ENCODE measurements at places on chromosomes 16 and 17.

DNA sequence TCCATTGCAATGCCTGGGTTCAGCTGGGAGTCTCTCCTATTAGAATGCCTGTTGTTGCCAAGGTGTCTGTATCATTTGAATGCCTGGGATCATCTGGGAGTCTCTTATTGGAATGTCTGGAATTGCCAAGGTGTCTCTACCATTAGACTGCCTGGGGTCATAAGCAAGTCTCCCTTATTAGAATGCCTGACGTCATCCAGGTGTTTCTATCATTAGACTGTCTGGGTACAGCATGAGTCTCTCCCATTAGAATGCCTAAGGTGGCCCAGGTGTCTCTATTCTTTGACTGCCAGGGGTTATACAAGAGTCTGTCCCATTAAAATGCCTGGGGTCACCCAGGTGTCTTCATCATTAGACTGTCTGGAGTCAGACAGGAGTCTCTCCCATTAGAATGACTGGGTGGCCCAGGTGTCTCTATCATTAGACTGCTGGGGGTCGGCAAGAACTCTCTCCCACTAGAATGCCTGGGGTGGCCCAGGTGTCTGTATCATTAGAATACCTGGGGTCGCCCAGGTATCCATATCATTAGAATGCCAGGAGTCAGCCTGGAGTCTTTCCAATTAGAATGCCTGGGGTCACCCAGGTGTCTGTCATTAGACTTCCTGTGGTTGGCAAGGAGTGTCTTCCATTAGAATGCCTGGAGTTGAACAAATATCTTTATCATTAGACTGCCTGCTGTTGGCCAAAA, 2274.0 kb downstream of the TP53TG3F start:
- DNase-seq, result no peak

DNA sequence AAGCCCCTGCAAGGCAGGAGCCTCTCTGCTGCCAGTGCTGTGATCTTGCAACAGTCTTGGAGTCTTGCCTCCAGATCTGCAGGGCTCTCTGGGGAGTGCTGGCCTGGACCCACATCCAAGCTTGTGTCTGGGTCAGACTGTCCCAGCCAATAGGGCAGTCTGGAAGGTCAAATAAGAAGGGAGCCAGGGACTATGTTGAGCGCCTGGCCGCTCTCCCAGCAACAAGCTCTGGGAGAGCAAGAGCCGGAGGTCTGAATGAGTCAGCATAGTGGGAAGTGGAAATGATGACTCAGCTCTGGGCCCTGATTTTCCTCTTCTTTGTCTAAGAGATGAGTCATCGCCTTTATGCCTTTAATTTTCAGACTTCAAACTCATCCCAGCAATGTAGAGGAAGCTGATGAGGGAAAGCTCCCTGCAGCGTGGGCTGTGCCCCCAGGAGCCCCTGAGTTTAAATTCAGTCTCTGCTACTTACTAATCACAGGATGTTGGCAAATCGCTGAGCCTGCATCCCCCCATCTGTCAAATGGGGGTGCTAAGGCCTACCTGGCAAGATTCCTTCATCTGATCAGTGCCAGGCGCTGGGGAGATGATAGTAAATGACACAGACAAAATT, 43.6 kb upstream of the HAPSTR1 start:
- peak; percentile 99 for DNase-seq

- peak; percentile 89 for DNase-seq
These were observed 30.2 kb upstream of the ULK2 start for GRCh38 chr17:19897903-19898302.

GRCh38 chr17:5416901-5417300, 2.6 kb downstream of the NUP88 start:
- DNase-seq, result no peak

DNA sequence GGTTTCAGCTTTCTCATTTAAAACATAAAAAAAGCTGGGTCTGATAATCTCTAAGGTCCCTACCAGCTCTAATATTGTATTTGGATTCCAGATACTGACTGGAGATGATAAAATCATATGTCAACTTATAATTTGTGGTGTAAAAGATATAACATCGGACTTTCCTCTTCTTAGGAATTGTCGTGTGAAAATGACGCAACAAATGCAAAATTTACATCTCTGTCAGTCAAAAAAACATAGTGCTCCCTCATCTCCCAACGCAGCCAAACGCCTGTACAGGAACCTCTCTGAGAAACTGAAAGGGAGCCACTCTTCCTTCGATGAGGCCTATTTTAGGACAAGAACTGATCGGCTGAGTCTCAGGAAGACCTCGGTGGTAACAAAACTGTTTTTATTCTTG, 197.3 kb downstream of the ANKFN1 start:
- no peak for DNase-seq

GRCh38 chr16:52577130-52577706, 30.3 kb upstream of the TOX3 start:
- DNase-seq, result no peak

DNA sequence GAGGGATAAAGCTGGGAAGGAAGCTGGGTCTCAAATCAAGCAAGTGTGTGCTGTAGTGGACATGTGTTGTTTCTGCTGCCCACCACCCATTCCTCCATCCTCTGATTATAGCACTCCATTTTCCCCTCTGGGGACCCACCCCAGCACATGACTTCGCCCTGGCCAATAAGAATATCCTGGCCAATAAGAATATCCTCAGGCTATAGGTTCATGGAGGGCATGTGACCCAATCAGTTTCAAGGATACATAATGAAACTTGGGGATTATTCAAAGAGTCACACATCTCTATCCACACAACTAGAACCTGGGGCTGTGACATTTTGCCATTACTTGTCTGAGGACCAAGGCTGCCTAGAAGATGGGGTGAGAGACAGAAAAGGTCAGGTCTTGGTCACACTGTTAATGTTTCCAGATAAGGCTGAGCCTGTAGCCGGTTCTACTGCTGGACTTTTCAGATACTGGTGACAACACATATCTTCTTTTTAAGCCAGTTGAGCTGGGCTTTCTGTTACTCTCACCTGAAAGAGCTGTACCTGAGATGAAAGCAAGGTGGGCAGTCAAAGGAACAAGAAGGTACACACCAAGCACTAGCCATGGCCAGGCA, 33.7 kb downstream of the MYO18A start:
- no peak for DNase-seq

GRCh38 chr17:49821916-49822315, 26.0 kb downstream of the TAC4 start:
- DNase-seq, result no peak

- DNase-seq, result peak; percentile 44
These were observed 2.3 kb upstream of the NT5M start for GRCh38 chr17:17300624-17301568.

DNA sequence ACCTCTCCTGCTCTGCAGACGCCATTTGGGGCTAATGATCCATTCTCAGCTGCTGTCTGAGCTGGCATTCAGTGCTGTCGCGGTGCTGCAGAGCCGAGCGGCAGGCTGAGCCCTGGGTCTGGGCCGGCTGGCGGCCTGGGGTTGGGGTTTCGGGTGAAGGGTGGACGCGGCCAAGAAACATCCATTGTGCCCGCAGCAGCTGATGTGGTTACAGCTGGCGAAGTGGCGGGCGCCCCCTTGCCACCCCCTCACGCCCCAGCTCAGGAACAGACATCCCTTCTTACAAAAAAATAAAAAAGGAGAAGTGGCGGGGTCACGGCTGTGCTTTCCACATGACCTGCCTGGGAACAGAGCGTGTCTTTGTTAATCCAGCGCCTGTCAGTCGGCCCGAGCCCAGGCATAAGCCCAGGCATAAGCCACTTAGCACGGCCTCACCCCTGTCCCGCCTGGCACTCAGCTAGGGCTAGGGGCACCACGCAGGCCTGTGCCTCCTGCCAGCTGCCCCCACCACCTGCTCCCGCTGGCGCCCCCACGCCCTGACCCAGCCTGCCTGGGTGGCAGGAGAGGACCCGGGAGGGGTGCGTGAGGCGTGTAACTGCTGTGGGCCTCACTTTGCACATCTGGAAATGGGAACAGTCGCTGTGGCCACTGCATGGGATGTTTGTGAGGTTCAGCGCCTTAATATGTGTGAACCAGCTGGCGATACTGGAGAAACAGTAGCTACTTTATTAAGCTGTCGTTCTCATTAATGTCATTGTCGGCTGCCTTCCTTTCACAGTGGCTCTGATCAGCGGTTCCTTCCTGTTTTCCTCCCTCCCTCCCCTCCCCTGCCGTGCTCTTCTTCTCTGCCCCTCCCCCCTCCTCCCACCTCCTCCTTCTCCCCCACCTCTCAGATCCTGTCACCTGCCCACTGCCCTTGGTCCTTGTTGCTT, 197.7 kb upstream of the CIBAR2 start:
- no peak for DNase-seq

GRCh38 chr16:6124136-6124535, 1026.5 kb upstream of the EEF2KMT start:
- DNase-seq, result no peak

GRCh38 chr16:85182286-85182685, 70.0 kb upstream of the CIBAR2 start:
- DNase-seq, result no peak

- peak; percentile 41 for DNase-seq
These were observed 93.6 kb upstream of the MPHOSPH6 start for GRCh38 chr16:82263521-82264143.

- no peak for DNase-seq
These were observed 4.4 kb upstream of the FBF1 start for GRCh38 chr17:75945211-75945610.

- DNase-seq, result no peak
These were observed 9.5 kb upstream of the CENPT start for GRCh38 chr16:67856927-67857546.

GRCh38 chr16:75535211-75535843, 581 bp downstream of the CHST5 start:
- no peak for DNase-seq

GRCh38 chr17:78142119-78142861, 3.9 kb upstream of the C17orf99 start:
- DNase-seq, result peak; percentile 61

- DNase-seq, result peak; percentile 73
These were observed 101.4 kb upstream of the HSBP1 start for GRCh38 chr16:83706394-83706793.

GRCh38 chr17:67467500-67468455, 90.7 kb downstream of the PITPNC1 start:
- DNase-seq, result no peak

GRCh38 chr17:39095309-39095686, 56.1 kb downstream of the PLXDC1 start:
- no peak for DNase-seq

DNA sequence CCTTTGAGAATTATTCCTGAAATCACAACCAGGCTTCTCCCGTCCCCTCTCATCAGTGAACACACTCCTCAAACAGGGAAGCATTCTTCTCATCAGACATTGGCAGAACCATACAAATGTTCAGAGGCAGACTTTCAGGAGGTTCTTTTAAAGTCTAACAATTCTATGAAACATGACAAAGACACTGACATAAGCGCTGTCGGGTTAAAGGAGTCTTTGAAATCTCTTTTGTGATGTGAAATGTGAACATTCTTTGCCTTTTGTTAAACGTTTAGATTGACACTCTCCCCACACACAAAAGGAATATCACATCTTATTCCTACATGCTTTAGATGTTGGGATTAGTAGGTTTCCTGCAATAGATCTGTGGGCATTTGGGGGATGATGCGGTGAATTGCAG, 63.9 kb downstream of the NETO2 start:
- DNase-seq, result no peak

- peak; percentile 52 for DNase-seq
These were observed 34.7 kb upstream of the HNF1B start for GRCh38 chr17:37779554-37779953.

DNA sequence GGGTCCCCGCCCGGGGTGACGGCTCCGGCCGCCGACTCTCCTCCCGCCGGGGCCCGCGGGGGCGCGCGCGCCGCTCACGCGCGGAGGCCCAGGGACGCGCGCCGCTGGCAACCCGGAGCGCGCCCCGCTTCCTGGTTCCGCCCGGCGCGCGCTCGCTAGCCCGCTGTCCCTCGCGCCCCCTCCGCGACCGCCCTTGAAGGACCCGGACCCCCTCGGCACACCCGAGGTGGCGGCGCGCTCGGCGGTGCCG, at the start of gene STAT5B:
Gene STAT5B, minus strand, starts transcription at position 33 of the 250 bp plus-strand sequence. CDS start 44,264 bp downstream, outside the sequence.
- DNase-seq, result peak; percentile 65

- DNase-seq, result no peak
These were observed 428.4 kb downstream of the KCNJ2 start for GRCh38 chr17:70597774-70598173.

GRCh38 chr17:81508639-81509206, 3.9 kb downstream of the ACTG1 start:
- DNase-seq, result peak; percentile 41

- DNase-seq, result no peak
These were observed 20.8 kb downstream of the ATP6V0D1 start for GRCh38 chr16:67460168-67460567.

DNA sequence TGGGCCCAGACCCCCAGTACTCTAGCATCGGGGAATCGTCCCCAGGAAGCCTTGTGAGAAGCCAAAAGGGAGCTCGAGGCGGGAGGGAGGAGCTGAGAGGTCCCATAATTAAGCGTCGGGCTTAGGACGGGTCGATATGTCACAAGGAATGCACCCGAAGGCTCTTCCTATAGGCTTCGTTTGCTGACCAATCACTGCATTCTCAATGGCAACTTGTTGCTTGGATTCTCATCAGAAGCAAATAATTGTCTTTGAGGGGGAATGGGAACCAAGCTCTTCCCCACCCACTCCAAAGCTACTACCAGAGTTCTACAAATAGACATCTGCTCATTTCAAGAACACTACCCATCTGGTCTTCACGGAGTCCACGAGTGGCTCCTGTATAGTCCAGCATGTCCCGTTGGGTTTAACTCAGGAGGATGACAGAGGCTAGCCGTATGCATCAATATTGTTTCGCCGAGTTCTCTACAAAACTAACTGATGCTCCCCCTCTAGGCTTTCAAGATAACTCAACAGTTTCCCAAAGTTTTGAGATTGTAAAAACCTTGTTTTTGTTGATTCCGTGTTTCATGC, 628 bp upstream of the BLMH start:
- peak; percentile 67 for DNase-seq

- no peak for DNase-seq
These were observed 169.8 kb downstream of the AATF start for GRCh38 chr17:37118366-37119137.

GRCh38 chr17:81866440-81867169, 4.5 kb downstream of the ARHGDIA start:
- DNase-seq, result peak; percentile 24

- no peak for DNase-seq
These were observed 14.2 kb downstream of the APOH start for GRCh38 chr17:66214884-66215528.

GRCh38 chr16:23979441-23979840, 143.7 kb downstream of the PRKCB start:
- no peak for DNase-seq

GRCh38 chr17:62319846-62320245, 60.5 kb upstream of the EFCAB3 start:
- DNase-seq, result no peak

DNA sequence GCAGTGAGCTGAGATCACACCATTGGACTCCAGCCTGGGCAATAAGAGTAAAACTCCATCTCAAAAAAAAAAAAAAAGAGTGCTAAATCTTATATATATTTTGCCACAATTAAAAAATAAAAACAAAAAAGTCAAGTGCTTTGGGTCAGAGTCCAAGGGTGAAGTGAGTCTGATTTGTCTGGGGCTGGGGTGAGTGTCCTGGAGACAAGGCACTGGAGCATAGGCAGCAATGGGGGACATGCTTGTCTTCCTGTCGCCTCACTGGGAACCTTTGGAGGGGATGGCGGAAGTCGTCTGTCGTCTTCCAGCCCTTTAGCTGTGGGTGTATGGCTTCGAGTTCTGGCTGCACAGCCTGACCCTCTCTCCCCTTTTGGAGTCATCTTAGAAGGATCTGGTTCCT, 167.1 kb downstream of the NTN1 start:
- no peak for DNase-seq

- DNase-seq, result no peak
These were observed 137.9 kb downstream of the GAS7 start for GRCh38 chr17:10060526-10060925.
